ENCODE measurements at places on chromosomes 7 and 10. TPM values are rescaled to one million over a fixed set of nuclear protein-coding genes. Genes with fewer than 3 reads are reported as not detected.

Gene PYROXD2
- total RNA-seq: 4.4 TPM

Gene AKR1C2
- not detected for total RNA-seq

DNA sequence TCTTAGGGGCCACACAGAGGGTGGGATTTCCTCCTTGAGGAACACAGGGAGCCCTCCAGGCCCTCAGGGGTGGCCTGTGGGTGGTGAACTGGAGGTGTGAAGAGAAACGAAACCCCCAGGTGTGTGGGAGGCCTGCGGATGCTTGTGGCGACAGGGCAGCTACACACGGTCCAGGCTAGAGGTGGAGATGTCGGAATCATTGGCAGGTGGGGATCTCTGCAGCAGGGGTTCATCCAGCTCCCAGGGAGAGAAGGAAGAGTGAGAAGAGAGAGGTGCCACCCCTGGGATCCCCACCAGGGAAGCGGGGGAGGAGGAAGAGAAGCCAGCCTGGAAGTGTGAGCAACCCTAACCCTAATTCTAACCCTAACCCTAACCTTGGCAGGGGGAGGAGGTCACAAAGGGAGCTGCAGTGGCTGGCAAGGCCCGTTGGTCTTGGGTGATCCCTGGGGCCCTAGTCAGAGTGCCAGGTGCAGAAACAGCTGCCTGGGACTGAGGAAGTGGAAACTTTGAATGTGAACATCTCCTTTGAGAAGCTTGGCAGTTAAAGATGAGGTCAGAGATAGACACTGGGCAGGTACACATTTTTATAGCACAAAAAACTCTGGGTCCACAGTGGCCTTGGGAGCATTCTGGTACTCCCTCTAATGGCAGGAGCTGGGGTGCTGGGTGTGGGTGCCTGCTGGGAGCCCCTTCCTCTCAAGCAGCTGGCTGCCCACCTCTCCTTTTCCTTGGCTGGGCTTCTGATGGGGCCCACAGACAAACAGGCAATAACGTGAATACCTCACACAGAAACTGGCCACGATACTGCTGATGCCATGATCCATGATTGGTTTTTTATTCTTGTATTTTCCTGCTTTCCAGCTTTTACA lies 6.8 kb upstream of the AEBP1 start:
- peak; percentile 65 for DNase-seq

DNA sequence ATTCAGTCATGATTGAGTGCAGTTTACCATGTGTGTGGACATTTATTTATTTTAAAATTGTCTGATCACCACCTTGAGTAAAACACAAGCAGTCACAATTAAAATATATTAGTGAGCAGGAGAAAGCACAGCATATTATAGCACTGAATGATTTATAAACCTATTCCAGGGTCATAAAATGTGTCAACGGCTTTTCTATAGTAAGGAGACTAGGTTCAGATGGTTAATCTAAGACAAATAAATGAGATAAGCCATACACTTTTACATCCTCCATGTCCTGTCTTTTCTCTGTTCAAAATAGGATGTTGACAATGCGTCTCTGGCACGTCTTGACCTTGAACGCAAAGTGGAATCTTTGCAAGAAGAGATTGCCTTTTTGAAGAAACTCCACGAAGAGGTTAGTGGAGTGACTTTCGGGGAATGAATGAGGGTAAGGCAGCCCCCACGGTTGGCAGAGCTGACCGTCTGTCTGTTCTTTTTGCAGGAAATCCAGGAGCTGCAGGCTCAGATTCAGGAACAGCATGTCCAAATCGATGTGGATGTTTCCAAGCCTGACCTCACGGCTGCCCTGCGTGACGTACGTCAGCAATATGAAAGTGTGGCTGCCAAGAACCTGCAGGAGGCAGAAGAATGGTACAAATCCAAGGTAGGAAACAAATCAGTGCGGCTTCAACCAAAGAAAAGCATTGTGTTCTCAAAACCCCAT lies 5.4 kb downstream of the VIM start:
- DNase-seq: no peak

DNA sequence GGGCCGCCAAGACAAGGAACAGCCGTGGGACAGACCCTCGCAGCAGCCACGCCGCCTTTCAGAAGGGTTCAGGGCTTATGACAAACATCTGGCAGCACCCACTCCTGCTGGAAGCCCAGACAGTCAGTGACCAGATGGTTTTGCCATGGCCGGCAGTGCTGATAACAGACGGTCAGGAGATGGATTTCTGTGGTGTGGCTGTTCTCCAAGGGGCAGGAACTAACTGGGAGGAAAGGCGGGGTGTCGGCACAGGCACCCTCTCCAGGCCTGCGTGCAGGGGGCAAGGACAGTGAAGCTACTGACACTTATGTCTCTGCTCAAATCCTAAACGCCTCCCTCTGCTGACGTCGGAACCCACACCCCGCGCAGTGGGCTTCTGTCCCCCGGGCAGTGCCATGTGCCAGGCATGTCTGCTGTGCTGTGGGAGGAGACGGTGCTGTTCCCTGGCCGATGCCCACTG lies 416.1 kb downstream of the DNAJB6 start:
- no peak for DNase-seq

DNA sequence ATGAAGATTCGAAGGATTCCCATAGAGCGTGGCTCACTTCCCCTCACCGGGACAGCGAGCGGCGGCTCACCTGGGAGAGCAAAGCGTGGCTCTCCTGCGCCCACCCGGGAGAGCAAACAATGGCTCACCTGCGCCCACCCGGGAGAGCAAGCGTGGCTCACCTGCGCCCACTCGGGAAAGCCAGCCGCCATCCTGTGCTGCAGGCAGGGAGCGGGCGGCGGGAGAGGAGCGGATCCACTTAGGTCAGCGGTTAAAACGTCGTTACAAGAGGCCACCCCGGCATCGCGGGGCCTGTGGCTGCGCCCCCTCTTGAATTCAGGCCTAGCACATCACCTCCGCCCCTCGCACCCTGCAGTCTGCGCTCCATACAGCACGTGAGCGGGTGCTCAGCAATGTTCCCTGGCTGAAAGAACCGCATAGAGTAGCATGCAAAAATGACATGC lies 461 bp upstream of the FIGNL1 start:
- peak; percentile 55 for DNase-seq

- DNase-seq: no peak
These were observed 123.1 kb downstream of the GNAI1 start for GRCh38 chr7:80257756-80258155.

GRCh38 chr7:73717991-73718405 lies 1.5 kb downstream of the STX1A start:
- peak; percentile 89 for DNase-seq

Measured in activated CD4-positive, alpha-beta T cell treated with anti-CD3 and anti-CD28 coated beads for 36 hours (primary cell).